Heart left ventricle (tissue), 16 donors: ENCODE measurements at places on chromosomes 3 and 15.

DNA sequence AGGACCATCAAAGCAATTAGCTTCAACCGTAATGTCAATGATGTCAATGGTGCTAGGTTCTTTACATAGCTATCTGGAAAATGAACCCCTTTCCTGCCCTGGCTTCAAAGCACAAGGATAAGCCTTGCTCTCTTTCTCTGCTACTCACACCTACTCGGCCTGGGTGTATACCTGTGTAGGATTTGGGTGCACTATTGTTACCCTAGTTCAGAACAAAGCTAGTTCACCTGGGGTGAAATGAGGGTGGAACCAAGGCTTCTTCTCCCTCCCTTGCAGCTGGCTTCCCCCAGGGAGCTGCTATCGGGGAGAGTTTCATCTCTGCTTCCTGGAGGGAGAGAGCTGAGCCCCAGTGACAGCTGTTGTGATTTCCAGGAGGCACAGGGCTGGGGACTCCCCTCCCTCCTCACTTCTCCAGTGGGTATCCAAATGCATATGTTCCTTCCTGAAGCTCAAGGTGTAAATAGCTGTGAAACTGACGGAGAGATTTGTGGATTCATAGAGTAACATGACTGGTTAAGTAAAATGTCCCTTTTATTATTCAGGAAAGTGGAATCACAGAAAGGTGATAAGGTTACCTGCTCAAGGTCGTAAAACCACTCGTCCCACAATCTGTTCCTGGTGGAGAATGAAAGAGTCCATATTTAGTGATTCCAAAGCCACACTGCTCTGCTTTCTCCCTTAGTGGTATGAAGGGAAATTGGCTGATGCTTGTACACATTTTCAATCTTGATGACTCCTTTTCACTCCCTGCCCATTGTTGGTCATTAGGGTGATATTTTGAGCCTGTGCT, 11.8 kb upstream of the C3orf70 start:
- no peak overlapping the region for H3K4me3 ChIP-seq
- H3K27me3 ChIP-seq, result no peaks in the 10 kb centered on the region

- H3K4me3 ChIP-seq, result peak overlapping the region; percentile 89
- no peak for DNase-seq
- peaks cover 30% of the 10 kb centered on the region for H3K4me1 ChIP-seq
- H3K27me3 ChIP-seq, result no peaks in the 10 kb centered on the region
- H3K36me3 ChIP-seq, result no peaks in the 10 kb centered on the region
- peak overlapping the region; percentile 96 for H3K27ac ChIP-seq
Measured at GRCh38 chr3:177196456-177197040, 734 bp downstream of the TBL1XR1 start.

DNA sequence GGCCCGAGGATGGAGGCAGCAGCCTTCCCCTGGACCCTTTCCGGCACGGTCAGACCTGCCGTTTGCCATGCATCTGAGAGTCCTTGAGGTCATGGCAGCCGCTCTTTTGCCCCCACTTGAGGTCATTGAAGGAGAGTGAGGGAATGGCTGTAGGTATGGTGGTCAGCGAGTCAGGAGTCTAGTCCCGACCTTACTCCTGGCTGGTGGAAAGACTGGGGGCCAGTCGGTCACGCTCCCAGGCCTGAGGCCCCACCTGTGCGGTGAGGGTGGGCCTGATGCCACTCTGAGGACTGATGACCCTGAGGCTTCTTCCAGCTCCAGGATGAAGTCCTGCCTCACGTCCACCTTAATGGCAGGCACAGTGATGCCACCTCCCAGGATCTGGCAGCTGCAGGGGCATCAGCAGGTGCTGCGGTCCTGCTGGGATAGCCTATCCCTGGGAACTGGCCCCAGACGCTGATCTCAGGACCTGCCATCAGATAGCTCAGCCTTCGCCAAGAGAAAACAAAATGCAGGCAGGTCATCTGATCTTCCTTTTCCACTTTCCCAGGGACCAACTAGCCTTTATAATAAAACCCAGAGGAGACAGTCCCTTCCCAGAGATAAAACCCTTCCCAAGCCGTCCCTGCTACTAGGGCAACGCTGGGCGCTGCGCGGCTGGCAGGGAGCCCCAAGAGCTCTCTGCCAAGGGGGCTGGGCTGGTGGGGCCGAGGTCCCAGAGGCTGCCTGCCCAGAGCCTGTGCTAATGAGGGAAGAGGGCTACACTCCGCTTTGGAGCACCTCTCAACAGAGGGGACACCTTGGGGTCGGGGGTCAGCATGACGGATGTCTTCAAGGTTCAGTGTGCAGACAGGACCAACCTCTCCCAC, 42.2 kb downstream of the TM2D3 start:
- no peak overlapping the region for H3K4me3 ChIP-seq
- peaks cover 13% of the 10 kb centered on the region for H3K4me1 ChIP-seq

DNA sequence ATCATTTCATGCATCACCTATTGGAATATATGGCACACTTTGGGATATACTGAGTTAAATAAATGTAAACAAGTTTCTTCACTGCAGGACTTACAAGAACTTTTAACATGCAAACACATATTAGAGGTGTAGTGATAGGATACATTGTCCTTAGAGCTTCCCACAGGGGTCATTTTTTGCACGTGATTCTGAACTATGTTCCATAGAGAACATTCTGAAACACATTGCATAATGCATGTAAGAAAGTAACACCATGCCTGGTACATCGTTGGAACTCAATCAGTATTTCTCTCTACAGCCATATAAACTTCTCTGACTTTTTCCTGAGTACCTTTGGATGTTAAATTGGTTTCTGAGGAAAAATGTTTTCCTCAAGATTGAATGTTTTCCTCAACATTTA, 28.3 kb downstream of the MRAS start:
- no peak overlapping the region for H3K4me3 ChIP-seq
- H3K4me1 ChIP-seq, result peaks cover 75% of the 10 kb centered on the region
- H3K36me3 ChIP-seq, result peaks cover 7% of the 10 kb centered on the region
- DNase-seq, result no peak

- peaks cover 77% of the 10 kb centered on the region for H3K36me3 ChIP-seq
- H3K27me3 ChIP-seq, result no peaks in the 10 kb centered on the region
- no peak overlapping the region for H3K4me3 ChIP-seq
- H3K27ac ChIP-seq, result peak overlapping the region; percentile 62
- H3K4me1 ChIP-seq, result no peaks in the 10 kb centered on the region
Measured at GRCh38 chr15:99131441-99132023, 26.7 kb downstream of the SYNM start.

- H3K36me3 ChIP-seq, result no peaks in the 10 kb centered on the region
- H3K27ac ChIP-seq, result no peak overlapping the region
- no peak for DNase-seq
- peaks cover 3% of the 10 kb centered on the region for H3K4me1 ChIP-seq
- no peaks in the 10 kb centered on the region for H3K27me3 ChIP-seq
- no peak overlapping the region for H3K4me3 ChIP-seq
Measured at GRCh38 chr15:45393851-45394250, 15.5 kb upstream of the GATM start.
